ENCODE measurements at places on chromosomes 13 and 19.

DNA sequence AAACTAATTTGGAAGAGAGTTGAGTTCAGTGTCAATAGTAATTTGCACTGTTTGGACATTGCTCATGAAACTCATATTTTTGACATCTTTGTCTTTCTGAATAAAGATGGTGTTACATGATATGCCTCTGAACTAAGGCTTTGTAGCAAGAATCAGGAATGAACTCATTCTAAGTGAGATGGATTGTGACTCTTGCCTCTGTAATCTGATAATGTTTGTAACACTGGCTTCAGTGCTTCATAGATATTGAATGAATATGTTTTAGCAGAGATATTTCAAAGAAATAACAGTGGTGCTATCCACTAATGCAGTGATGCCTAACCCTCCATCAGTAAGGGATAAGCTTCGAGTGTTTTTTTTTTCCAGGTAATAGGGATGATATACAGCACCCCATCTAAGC is 32.9 kb downstream of the TEX26 start:
- no peak for DNase-seq

DNA sequence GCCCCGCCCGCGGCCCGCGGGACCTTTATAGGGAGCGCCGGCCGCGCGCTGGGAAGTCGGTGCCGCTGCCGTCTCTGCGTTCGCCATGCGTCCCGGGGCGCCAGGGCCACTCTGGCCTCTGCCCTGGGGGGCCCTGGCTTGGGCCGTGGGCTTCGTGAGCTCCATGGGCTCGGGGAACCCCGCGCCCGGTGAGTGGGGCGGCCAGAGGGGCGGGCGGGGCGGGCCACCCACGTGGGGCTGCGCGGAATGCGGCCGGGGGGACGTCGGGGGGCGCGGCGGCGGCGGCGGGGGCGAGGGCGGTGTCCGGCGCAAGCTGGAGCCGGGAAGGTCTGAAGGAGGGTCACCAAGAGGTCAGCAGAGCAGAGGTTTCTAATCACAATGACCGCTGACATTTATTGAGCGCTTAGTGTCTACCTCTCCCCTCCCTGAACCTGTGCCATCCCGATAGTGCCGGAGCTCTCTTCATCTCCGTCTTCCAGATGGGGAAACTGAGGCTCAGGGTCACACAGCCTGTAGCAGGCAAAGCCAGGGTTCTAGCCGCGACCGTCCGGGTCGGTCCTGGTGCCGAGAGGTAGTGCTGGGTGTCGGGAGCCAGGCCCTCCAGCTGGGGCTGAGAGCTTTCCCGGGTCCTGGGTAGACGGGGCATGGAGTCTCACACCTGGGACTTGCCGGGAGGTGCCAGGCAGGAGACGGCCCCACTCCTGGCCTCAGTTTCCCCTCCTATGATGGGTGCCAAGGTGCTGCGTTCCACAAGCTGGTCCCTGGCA is at the start of gene FSTL3:
Gene FSTL3, plus strand, starts transcription at position 54 of the 767 bp plus-strand sequence. Its CDS starts 32 bp downstream, at position 86.
- no peak for DNase-seq

DNA sequence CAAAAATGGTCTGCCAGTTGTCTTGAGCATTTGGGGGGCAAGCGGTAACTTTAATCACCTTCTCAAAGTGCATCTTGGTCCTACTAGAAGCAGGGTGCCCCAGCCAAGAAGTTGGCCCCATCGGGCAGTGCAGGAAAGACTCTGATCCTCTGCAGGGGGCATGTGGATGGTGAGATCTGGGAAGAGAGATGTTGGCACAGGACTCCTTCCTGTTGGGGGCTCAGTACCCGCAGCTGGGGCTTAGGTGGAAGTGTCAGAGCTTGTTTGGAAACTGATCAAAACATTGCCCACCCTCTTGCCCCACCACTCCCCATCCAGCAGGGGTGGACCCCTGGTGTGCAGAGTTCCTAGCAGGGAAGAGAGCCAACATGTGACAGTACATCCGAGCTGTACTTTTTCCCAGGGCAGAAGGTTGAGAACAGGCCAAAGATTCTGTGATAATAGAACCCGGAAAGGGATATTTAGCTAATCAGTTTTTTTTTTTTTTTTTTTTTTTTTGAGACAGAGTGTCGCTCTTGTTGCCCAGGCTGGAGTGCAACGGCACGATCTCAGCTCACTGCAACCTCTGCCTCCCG is 8.8 kb downstream of the RRAS start:
- no peak for DNase-seq

DNA sequence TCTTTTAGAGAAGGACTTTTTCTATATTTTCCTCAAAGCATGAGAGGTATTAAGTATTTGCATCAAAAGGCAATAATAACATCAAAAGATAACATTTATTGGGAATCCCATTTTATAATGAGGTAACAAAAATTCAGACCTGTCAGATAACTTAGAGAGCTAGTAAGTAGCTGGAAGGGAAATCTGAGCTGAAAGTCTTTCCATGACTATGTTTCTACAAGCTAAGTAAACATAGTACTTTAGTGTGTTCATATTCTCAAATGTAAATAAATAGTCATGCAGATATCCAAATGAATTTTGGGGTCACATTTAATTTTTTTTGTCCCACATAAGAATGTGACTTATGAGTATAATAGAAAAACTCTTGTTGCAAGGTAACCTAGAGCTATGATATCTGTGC is 87.3 kb upstream of the FBXL3 start:
- DNase-seq = no peak

DNA sequence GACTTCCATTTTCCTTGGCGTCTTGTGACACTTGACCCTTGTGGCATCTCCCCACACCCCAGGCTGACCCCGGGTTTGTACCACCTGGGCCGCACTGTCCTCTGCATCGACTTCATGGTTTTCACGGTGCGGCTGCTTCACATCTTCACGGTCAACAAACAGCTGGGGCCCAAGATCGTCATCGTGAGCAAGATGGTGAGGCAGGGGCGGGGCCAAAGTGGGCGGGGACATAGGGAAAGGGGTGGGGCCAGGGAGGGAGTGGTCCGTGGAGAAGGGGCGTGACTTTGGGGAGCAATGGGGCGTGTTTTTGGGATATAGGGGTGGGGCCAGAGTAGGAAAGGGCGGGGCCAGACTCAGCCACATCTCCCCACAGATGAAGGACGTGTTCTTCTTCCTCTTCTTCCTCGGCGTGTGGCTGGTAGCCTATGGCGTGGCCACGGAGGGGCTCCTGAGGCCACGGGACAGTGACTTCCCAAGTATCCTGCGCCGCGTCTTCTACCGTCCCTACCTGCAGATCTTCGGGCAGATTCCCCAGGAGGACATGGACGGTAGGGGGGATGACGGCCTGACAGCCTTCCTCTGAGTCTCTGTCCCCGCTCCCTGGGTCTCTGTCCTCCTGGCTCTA is 42.8 kb downstream of the TRPM4 start:
- DNase-seq = no peak

GRCh38 chr13:106568299-106569003 is 514 bp upstream of the ARGLU1 start:
- no peak for DNase-seq

DNA sequence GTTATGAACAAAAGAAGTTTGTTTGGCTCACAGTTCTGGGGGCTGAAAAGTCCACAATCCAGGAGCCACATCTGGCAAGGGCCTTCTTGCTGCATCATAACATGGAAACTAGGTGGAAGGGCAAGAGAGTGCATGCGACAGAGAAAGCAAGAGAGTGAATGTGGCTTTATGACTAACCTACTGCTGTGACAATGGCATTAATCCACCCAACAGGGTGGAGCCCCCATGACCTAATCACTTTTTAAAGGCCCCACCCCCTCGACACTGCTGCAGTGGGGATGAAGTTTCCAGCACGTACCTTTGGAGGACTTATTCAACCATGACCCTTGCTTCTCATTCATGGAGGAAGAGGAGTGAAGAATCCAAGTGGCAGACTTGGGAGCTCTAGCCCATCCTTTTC is 30.0 kb upstream of the RFXAP start:
- DNase-seq = no peak

DNA sequence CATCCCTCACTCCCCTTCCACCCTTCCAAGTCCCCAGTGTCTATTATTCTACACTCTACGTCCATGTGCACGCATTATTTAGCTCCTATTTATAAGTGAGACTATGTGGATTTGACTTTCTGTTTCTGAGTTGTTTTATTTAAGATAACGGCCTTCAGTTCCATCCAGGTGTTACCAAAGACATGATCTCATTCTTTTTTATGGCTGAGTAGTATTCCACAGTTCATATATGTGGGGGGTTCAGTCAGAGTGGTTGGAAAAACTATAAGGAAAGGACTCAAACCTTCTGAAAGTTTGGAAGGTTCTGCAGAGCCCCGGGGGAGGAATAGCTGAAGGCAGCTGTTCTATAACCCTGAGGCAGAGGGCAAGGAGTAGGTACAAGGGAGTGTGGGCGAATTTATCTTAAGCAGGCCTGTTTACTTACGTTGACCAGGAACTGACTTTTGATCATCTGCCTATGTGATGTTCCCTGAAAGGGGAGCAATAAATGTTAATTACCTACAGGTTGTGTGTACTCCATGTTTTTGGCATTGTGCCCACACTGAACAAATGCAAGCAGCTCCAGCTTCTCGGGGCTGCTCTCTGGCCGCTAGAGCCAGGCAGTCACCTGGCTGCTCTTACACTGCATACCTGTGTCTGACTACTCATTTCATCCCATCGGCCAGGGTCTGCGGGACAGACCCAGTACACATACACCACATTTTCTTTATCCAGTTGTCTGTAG is 13.5 kb upstream of the ADGRE1 start:
- no peak for DNase-seq

DNA sequence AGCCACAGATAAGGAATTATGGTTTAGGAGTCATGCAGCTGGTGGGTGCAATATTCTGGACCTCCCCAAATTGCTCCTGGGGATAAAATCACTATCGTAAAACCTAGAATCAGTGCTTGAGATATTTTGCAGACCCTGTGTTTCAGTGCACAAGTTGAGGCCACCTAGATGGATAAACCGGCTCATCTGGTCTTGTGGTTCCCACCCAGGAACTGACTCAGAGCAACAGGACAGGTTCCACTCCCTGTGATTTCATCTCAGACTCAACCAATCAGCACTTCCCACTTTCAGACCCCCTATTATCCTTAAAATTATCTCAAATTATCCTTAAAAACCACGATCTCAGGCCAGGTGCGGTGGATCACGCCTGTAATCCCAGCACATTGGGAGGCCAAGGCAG is 21.0 kb downstream of the FBXL12 start:
- DNase-seq = no peak

GRCh38 chr13:87676254-87677042 is 5.3 kb downstream of the SLITRK5 start:
- DNase-seq = peak; percentile 23

GRCh38 chr19:38375748-38376147 is 1.4 kb downstream of the PSMD8 start:
- DNase-seq = no peak

- no peak for DNase-seq
Measured at GRCh38 chr19:41149831-41150230, 35.6 kb downstream of the CYP2F1 start.

- DNase-seq = no peak
Measured at GRCh38 chr19:5057860-5058259, 88.9 kb downstream of the KDM4B start.

- no peak for DNase-seq
Measured at GRCh38 chr19:47322058-47322457, 9.9 kb upstream of the C5AR2 start.

GRCh38 chr19:5686647-5687359 is 3.3 kb upstream of the RPL36 start:
- peak; percentile 94 for DNase-seq

- no peak for DNase-seq
Measured at GRCh38 chr13:20772401-20773131, 1.2 kb downstream of the EEF1AKMT1 start.

DNA sequence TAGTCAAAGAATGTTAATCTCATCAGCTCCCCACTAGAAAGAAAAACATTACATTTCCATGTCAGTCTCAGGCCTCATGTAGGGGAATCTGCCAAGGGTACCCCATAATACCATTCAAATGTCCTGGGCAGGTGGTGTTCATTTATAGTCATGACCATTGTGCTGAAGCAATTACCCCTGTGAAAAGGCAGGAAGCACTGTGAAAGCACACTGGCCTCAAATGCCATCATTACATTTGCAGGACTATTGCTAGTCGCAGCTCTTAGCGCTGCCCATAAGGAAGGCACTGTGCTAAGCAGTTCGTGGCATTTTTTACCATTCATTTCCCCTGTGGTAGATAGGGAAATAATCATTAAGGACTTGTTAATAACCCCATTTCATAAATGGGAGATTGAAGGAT is 109.0 kb downstream of the LHFPL6 start:
- DNase-seq = peak; percentile 5

DNA sequence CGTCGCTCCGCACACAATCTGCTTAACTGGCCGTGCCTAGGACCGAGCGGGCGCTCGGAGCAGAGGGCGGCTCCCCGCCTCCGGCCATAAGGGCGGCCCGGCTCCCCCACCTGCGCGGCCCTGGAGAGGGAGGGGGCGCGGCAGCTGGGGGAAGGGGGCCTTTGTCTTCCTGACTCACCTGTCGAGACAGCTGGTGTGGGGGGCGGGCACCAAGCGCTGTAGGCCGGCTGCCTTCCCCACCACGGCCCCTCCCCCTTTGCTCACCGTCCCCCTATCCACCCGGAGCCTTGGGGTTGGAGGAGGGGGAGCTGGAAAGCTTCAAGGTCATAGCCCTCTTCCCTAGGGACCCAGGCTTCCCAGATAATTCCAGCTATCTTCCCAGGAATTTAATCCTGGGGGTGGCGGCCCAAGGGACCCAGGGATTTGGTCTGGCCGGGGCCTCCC is 1.2 kb downstream of the VASP start:
- DNase-seq = peak; percentile 78

DNA sequence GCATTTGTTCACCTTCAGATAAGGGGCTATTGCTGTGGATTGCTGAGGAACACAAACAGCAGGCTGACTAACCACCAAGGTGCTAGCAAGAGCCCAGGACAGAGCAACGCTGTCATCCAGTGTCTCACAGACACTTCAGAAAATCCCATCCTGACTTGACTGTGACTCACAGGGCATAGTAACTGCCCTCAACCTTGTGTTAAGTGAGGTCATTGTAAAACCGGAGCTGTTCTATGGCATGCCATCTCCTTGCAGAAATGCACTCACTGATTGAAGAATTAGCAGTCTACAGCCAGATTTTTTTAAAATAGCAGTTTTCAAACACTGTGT is 51.1 kb downstream of the TNFRSF19 start:
- DNase-seq = no peak

DNA sequence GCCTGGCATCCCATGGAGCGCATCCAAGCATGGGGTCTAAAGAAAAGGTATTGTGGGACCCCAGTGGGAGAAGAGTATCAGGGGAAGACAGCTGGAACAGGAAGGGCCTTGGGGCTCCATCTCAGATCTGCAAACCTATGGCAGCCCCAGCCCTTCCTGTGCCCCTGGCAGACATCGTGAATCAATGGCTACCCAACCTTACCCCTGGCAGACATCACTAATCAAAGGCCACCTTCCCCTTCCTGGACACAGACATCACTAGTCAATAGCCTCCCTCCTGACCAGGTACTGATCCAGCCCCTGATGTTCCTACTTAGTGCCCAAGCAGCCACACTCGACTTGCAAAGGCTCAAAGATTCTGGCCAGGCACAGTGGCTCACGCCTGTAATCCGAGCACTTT is 15.8 kb downstream of the F2RL3 start:
- DNase-seq = no peak

Measured in NCI-H1417 (cell line).